ENCODE measurements at places on chromosomes 1 and 21.
A peak's percentile ranks its signal among the peaks of the same experiment; 100 is the strongest.

DNA sequence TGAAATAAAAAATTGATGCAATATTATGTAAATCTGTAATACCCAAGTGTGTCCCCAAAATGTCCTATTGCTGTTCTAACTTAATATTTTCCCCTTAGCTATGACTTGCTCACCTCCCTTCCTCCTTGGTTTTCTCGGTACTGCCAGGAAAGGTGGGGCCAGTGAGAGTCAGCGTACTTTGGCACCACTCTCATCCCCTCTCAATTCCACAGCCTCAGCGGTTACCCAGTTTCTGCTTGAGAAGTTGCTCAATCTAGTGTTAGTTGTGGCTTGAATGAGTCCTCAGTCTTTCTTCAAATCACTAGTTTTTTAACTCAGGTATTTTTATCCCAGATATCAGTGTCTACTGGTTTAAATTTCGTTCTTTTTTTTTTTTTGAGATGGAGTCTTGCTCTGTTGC is 32.3 kb downstream of the BCAS2 start:
- DNase-seq = no peak

- no peak for DNase-seq
Observed at GRCh38 chr1:187236676-187237075, 407.9 kb downstream of the PLA2G4A start.

DNA sequence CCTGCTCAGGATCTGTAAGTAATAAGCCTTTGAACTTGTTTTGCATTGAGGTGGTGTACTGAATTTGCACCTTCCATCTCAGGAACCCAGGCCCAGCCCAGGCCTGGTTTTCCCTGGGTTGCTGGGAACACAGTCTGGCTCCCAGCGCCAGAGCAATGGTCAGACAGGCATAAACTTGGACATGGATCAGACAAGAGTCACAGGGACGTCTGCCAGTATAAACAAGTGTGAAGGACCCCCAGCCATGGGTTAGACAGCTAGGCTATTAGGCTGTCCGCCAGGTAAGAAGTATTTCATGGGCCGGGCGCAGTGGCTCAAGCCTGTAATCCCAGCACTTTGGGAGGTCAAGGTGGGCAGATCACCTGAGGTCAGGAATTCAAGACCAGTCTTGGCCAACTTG is 5.5 kb downstream of the IFNLR1 start:
- no peak for DNase-seq

DNA sequence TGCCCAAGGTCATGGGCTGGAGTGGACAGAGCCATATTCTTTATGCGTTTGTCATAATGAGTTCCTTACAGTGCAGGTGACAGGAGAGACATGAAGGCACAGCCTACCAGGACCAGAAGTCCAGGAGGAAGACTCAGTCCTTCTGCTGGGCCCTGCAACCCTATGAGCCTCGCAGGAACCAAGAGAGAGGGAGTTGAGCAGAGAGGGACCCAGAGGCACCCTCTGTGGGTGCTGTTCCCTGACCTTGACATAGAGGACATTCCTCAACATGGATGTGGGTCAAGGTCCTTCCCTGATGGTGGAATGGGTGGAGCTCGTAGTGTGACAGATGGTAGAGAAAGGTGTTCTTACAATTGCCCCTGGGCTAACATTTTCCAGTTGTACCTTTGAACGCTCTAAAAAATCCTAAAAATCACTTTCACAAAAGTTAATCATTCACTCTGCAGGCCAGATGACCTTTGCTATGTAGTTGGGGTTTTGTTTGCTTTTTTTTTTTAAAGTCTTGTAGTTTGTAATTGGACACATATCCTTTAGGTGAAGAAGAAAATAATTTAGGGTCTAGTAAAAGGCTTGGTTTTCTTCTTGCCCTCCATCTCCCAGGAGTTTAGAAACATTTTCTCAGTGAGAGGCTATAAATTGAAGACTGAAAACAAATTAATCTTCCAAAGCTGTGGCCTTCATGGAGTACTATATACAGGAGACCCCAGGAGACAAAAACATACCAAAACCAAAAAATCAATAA is 41.9 kb downstream of the MAB21L3 start:
- no peak for DNase-seq

DNA sequence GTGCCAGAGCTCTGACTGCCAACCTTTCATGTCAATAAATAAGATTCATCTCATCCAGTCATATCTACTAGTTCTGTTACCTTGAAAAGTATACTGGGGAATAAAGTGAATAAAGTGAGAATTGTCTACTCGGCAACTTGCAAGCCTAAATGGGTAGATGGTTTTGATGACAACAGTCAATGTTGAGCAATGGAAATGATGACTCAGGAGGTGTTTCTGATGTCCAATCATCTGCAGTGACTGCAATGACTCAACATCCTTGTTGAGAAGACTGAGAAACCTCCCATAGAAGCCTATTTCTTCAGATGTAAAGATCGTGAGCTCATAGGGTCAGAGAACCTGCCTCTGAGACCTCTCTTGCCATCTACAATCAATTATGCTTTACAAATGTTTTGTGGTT is 276.4 kb downstream of the SPATA17 start:
- DNase-seq = no peak

DNA sequence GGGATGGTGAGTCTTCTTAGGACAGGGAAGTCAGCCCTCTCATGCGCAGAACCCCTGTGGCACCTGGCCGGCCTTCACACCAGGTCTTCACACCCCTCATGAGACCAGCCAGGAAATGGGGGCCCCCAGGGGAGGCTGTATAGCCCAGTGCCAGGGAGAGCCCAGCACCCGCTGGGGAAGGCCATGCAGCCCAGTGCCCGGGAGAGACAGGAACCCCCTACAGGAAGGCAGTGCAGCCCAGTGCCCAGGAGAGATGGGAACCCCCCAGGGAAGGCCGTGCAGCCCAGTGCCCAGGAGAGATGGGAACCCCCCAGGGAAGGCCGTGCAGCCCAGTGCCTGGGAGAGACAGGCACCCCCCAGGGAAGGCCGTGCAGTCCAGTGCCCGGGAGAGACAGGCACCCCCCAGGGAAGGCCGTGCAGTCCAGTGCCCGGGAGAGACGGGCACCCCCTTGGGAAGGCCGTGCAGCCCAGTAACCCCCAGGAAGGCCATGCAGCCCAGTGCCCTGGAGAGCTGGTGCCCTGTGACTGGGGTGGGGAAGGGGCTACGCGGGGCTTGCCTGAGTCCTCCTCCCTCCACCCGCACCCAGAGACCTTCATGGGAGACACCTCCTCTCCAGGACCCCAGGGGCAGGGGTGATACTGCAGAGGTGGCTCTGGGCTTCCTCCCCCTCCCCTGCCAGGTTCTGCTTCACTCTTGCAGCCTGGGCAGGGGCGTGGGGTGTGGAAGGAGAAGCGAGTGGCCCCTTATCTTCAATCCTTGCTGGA is 110.5 kb upstream of the COL6A1 start:
- DNase-seq = no peak

DNA sequence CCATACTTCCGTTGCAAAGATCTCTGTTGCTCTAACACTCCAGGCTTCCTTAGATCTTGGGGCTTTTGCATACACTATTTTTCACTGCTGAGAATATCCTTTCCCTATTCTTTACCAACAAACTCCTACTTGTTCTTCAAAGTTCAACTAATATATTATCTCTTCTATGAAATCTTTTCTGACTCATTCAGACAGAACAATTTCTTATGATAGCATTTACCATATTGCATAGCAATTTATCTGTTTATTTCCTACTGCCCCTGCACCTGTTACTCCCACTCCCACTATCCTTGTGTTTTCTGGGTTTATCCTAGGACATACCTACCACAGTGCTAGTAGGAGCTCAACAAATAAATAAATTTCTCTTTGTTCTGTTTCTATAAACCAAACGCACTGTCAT is 11.0 kb downstream of the GADD45A start:
- no peak for DNase-seq

- no peak for DNase-seq
Observed at GRCh38 chr1:30382496-30382895, 340.9 kb downstream of the MATN1 start.

DNA sequence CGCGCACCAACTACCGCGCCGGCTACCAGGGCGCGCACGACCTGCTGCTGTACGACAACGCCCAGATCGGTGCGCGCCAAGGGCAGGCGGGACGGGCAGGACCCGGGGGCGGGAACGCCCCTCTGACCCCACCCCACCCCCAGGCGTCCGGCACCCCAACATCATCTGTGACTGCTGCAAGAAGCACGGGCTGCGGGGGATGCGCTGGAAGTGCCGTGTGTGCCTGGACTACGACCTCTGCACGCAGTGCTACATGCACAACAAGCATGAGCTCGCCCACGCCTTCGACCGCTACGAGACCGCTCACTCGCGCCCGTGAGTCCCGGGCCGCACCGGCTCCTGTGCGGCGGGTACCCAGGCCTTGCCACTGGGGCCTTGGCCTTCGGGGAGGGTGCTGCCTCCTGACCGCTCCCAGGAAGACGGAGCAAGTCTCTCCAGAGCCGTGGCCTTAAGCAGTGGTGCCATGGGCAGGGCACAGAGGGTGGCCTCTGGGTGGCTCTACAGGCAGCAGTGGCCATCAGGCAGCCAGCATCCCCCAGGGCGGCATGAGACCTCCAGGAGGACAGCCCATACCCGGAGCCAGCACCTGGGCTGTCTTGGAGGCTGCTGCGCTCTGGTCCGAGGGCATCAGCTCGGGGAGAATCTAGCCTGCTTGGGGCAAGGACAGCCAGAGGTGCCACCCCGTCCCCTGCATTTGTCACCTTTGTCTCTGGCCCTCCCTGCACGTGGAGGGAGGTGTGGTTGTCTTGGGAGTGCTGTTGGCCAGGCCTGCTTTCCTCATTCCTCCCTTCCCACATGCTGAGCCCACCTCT is 8.1 kb upstream of the MMP23B start:
- DNase-seq = no peak

- DNase-seq = no peak
Observed at GRCh38 chr1:35864813-35865212, 18.2 kb upstream of the AGO1 start.

GRCh38 chr1:59699227-59699847 is 115.4 kb upstream of the HOOK1 start:
- peak; percentile 31 for DNase-seq

DNA sequence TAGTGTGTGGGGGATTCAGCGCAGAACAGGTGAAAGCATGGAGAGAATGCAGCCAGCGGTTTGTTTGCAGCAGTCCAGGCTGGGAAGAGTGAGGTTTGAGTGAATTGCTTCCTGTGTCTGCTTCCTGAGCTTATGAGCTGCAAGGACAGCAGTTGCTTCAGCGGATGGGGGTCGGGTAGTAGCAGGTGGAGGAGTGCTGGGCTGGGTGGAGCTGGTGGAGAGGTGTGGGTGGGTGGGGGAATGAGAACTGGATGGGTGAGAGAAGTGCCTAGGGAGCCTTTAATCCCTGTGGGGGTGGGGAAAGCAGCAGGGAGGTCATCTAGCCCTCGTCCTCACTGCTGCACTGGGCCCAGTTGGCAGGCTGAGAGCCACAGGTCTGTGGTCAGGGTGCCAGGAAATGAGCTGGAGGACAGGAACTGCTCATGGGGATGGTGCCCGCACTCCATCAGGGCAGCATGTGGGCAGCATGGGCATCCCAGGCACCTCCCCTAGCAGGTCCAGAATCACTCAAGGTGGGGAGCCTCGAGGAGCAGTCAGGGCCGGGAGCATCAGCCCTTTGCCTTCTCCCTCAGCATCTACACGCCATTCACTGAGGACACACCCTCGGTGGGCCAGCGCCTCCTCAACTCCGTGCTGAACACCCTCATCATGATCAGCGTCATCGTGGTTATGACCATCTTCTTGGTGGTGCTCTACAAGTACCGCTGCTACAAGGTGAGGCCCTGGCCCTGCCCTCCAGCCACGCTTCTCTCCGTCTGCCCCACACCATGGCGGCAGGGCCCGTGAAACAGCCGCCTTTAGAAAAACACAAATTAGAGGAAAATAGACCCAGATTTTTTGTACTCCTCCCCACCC is 14.8 kb downstream of the PSEN2 start:
- DNase-seq = no peak

- DNase-seq = peak; percentile 93
Observed at GRCh38 chr21:38267991-38268863, 11.4 kb downstream of the KCNJ15 start.

DNA sequence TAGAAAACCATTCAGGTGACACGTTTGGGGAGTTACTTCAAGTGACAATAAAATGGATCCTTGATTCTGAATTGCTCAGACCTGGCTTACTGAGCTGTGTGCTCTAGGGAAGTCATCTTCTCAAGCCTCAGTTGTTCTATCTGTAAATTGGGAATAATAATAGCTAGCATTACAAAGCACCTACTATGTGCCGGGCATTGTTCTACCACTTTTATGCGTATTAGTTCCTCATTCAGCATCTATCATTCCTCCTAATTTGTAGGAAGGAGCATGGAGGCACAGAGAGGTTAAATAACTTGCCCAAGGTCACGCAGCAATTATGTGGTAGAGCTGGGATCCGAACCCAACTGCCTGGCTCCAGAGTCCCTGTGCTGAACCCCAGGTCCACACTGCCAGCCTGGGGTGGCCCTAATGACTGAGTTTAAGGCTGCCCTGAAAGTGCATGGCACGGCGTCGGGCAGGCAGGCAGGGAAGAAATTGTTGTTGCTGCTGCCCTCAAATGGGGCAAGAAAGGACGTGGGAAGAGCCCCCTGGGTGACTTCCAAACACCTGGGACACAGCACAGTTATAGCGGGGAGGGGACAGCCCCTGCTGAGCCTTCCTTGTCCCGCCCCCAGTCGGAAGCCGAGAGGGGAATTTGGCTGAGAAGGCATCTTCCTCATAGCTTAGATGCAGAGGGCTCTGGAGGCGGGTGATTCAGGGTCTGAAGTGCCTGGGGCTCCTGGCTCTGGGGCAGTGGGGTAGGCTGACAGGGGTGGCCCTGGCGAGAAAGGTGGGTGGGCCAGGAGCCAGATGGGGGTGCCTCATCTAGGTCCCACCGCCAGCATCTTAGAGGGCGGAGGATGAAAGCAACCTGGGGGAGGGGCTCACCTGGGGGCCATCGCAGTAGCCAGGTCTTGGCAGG is 86.5 kb upstream of the IFFO2 start:
- DNase-seq = no peak
